Progenitor cell of endocrine pancreas (in vitro differentiated cells): ENCODE measurements at places on chromosomes 1 and 21.

DNA sequence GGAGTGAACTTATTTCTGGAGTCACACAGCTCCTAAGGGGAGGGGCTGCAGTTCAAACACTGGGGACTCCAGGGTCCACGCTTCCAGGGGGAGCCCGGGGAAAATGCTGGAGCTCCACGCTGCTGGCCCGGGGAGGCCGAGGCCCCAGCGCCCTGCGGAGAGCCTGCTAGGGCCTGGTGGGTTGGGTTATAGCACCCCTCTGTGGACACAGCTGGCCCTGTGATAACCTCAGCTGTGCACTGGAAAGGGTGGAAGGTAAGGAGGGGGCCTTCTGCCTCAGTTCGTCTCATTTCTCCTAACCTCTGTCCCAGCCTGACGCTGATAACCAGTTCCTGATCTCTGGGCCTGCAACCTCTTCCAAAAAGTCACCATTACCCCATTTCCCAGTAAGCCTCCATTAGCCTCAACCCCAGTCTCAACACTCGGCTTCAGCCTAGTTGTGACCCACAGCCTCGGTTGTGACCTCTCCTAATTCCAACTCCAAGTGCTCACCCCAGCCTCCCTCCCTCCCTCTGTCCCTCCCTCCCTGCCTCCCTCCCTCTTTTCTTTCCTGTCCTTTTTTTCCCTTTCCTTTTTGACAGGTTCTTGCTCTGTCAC is 7.1 kb downstream of the NBL1 start:
- peak; percentile 44 for DNase-seq

- DNase-seq, result no peak
These were observed 34.7 kb downstream of the CELF3 start for GRCh38 chr1:151681923-151682322.

DNA sequence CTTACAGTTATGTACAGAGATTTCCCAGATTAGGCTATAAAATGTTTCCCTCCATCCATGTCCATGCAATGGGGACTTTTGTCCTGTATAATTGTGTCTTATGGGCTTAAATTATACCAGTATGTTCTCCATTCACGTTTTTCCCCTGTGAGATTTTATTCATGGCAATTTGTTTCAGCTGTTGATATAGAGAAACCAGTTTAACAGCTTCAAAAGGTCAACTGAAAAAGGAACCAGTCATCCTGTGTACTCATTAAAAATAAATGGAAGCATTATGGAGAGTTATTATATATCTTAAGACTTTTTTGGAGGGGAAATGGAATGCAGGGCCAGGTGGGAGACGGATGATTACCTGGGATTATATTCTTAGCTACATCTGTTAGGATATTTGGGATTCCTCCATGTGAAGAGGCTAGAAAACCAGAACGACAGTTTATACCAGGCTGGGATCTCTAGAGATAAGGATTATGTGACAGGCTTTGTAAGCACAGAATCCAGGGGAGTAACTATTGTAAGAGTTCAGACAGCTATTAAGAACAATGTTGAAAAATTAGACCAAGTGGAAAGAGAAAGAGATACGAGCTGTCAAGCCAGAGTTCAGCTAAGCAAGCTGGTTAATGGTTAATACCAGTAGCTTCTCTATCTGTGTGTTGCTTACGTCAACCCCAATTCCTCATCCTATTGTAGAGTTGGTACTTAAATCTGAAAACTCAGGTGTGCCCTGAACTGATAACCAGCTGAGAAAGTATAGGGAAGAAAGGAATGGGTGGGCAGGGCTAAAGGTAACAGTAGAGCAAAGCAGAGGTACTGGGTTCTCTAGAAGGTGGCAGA is 12.4 kb upstream of the ZNF697 start:
- no peak for DNase-seq

DNA sequence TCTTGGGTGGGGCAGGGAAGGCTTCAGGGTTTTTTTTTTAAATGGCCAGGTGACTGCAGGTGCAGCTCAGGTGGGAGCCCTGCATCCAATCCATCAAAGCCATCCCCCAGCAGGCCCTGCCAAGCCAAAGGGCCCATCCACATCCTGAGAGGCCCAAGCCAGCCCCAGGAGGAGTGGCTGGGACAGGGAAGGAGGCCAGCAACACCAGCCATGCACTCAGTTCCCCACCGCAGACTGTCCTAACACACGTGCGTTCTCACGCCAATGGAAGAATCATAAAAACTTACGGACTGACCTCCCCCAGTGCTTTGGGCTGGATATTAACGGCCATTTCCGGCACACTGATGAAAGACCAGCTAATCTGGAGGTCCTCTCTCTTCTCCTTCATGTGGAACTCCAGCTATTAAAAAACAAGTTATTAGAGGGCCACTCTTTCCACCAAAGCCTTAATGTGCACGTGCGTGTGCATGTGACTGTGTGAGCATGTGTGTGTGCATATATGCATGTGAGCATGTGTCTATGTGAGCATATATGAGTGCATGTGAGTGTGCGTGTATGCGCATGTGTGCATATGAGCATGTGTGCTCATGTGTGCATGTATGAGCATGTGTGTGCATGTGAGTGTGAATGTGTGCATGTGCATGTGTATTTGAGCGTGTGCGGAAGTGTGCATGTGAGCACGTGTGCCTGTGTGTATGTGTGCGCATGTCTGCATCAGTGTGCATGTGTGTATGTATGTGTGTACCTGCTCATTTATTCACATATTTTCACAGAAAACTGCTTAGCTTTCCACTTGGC is 35.1 kb downstream of the C2CD2 start:
- DNase-seq, result no peak

- DNase-seq, result no peak
These were observed 7.5 kb upstream of the DPH2 start for GRCh38 chr1:43962324-43962723.

DNA sequence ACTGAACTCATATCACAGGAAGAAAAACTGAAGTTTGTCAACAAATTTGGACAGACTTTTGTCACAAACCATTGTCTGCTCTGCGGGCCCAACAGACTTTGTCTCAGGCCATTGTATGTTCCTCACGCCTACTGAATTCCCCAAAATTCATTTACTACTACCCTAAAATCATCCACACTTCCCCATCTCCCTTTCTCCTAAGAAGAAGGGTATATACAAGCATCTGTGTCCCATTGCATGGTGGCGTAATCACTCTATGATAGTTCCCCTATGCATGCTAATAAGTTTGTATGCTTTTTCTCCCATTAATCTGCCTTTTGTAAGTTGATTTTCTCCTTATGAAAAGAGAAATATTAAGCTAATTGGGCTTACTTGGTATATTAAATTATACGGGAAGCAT is 54.9 kb upstream of the ATF3 start:
- no peak for DNase-seq

GRCh38 chr1:1155258-1155657 is 18.4 kb upstream of the TTLL10 start:
- no peak for DNase-seq

- DNase-seq, result no peak
These were observed 28.2 kb downstream of the GPBP1L1 start for GRCh38 chr1:45658171-45658570.

- no peak for DNase-seq
These were observed 41.4 kb upstream of the TENT5C start for GRCh38 chr1:117564227-117565075.

DNA sequence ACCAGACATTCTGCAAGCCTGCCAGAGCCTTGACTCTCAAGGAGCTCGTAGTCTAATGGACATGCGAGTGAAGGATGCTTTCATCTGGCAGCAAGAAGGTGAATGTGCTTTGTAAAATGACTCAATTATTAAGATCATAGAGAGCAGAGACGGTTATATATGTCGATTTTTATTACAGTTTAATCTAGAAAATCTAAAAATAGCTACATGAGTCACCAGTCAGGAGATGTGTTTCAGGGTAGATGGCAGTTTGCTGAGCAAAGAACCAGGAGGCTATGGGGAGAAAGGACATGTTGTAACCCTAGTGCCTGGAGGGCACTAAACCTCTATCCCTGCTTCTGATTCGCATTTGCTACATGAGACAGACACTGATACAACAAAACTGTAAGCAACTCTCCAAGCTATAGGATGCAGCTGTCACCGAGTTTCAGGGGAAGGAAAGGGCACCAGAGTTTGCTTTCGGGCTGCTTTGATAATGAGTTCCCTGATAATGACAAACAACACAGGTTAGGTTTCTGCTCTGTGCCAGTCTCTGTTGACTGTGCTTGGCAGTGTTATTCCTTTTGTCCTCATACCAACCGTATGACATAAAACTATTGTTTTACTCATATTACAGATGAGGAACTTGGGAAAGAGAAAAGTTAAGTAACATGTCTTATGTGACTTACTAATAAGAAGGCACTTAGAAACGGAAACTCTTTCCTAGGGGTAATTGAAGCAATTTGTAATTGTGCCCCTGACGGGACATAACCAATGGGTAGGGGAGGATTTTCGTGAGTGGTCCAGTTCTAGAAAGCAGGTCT is 43.2 kb downstream of the C1orf198 start:
- no peak for DNase-seq

GRCh38 chr1:161080441-161081405 is 8.6 kb downstream of the NECTIN4 start:
- DNase-seq, result no peak

GRCh38 chr1:76229279-76230005 is 154.9 kb downstream of the ST6GALNAC3 start:
- no peak for DNase-seq

- DNase-seq, result no peak
These were observed 483.9 kb downstream of the OMA1 start for GRCh38 chr1:58062635-58063034.

DNA sequence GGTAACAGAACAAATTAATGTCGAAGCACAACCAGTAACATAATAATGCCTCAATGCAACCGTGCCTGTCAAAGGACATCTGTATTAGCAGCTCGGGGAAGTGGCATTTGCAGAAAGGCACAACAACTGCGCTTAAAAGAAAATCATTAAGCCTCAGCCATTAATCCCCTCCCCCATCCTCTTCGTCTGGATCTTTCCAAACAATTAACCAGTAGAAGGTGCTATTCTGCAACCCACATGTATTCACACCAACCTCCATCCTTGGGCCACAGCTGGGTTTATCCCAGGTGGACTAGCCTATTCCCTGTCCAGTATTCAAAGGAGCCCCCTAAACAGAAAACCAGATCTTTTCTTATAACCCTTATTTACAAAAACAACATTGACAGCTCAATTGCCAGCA is 2.6 kb downstream of the RERE start:
- DNase-seq, result no peak

DNA sequence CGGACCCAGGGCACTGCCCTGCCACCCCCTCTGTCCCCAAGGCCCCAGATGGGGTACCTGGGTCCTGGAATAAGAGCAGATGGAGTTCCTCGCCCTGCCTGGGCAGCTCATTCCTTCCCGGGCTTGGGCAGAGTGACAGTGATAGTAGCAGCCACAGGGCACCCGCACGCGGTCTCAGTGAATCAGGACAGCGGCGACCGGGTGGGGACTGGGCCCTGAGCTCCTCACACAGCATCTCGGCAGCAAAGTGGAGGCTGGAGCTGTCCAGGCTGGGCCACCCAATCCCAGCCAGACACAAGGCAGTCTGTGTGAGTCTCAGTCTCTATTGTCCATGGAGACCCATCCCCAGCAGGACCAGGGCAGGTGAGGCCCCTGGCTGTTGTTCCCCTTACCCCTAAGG is 37.4 kb upstream of the CCDC27 start:
- no peak for DNase-seq

DNA sequence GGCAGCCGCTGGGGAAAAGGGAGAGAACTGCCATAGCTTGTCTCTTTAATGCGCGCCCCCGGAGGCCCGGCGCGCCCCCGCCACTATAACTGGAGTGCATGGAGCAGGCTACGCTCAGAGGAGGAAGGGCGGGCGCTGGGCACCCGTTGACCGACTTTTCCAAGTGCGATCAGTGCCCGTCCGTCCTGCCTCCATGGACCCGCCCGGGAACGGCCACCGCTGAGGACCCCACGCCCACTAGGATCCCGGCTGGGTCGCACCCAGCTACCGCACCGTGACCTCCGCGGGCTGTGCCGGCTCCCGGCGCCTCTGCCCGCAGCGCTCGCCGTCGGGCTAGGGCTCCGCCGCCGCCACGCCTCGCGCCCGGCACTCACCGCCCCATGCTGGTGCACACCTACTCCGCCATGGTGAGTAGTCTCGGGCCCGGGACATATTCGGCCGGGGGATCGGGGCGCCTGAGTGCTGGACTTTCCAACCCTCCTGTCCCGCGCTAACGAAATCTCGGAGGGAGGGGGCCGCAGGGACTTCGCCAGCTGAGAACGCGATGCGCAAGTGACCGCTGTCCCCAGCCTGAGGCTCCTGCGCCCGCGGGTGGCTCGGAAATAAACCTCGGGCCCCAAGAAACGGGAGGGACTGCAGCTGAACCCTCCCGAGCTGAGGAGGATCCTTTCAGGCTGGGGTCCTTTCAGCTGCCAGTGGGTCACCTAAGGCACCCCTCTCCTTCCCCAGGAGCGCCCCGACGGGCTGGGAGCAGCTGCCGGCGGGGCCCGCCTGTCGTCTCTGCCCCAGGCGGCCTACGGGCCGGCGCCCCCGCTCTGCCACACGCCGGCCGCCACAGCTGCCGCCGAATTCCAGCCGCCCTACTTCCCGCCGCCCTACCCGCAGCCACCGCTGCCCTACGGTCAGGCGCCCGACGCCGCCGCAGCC is at the start of gene TFAP2E:
TSS of gene TFAP2E (plus strand) at position 117 of the 927 bp plus-strand sequence. CDS start at position 381, 264 bp downstream.
- no peak for DNase-seq

DNA sequence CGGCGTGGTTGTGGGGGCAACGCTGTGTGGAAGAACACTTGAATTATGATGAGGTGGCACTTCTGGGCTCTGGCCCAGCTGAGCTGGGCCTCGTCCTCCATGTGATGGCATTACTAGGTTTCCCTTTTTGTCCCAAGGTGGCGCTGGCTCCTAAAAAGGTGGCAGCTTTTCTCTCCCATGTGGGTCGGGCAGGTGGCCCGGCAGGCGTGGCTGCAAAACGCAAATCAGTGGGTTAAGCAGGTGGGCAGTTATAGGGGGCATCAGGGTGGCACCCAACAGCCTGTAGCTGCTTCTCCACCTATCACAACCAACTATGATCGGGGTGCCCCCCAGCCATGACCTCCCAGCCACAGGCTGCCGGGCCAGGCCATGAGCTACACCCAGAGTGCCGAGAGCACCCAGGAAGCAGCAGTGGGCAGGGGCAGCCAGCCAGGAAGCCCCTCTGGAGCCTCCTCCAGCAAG is 59.6 kb downstream of the KCNAB2 start:
- DNase-seq, result no peak

DNA sequence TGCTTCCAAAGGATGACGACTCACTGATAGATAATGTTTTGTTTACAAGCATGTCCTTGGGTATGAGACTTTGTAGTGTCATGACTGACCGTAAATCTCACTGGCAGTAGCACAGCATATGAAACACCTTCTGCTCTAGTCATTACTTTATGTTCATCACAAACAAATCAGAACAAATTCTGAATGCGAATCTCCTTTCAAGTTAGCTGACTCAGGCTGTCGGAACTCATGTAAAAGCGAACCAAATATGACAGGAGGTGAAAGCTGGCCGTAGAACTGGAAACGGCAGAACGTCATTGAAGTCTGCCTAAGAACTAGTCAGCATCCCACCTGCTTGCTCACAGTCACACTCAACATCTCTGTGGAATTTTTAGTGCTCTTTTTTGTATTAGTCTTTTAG is 143.9 kb downstream of the RGS7 start:
- no peak for DNase-seq

- DNase-seq, result no peak
These were observed 2.5 kb upstream of the BMP8A start for GRCh38 chr1:39488793-39489566.
